ENCODE measurements at places on chromosomes 4 and X.

DNA sequence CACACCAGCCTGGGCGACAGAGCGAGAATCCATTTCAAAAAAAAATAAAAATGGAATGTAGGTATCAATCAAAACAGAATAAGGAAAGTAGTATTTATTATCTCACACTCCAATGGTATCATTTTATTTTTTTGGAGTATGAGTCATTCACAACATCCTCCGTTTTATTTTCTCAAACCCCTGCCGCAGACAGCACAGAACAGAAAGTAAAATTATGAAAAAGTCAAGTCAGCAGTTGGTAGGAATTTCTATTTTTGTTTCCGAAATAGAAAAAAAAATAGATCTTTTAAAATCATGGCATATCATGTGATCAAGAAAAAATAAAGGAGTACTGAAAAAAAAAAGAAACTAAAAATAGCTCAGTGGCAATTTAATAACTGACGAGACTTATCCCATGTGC is 490.7 kb upstream of the TENM3 start:
- no peak for DNase-seq

DNA sequence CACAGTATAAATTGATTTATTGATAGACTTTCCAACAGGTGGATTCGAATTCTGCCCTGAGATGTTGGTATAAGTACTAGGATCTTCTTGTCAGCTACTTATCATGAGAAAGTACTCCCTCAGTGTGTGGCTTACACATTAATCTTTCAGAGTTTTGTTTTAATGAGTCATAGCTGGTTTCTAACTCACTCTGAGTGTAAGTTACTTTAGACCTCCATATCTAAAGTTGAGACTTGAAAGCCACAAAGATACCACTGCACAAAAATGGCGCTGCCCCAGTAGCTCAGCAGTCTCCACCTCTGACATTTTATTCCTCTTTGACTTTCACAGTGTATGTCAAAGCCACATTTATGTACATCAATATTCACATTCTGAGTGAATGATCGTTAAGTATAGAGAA is 318.5 kb downstream of the ARAP2 start:
- no peak for DNase-seq

- no peak for DNase-seq
Measured at GRCh38 chr4:169664615-169665014, 44.2 kb downstream of the CLCN3 start.

DNA sequence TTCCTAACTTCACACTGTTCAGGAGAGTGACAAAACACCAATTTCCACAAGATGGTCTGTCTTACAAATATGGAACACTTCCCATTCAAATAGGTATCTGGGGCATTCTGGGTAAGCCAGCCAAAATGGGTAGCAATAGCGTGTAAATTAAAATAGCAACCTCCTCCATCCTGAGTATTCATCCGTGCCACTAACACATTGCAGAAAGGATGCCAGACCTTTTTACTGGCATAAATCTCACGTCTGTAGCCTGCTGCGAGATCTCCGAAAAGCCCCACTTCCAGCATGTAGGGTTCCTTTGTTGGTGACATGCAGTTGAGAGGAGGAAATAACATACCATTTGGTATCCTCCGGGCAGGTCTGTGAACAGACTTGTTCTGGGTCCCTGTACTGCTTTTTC is 52.7 kb upstream of the RAI2 start:
- DNase-seq, result no peak

- DNase-seq, result no peak
Measured at GRCh38 chr4:110108960-110109359, 89.5 kb downstream of the ELOVL6 start.

DNA sequence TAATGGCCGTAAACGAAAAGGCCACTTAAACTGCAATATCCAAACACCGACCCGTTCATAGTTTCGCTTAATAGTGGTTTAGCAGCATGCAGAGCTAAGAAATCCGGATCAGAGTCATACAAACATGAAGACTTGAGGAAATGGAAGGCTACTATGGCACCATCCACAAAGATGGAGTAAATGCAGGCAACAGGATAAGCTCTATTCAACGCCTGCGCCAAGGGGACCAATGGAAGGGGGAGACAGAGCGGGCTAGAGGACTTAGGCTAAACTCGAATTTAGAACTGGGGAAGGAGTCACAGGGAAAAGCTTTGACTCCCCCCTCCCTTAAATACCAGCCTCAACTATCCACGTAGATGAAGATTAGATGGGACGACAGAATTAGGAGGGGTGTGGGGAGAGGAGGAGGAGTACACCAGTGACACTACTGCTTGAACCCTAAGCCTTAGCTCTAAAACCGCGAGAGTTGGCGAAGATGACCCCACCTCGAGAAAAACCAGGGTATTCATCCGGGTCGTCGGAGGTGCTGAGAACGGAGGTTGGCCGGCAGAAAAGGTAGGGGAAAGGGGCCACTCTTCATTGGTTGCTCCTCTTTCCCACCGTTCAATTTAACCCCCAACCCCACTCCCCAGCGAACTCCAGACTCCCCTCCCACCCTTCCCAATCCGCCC is 3.5 kb downstream of the HUWE1 start:
- no peak for DNase-seq

GRCh38 chrX:15909605-15910004 is 55.0 kb upstream of the AP1S2 start:
- no peak for DNase-seq

DNA sequence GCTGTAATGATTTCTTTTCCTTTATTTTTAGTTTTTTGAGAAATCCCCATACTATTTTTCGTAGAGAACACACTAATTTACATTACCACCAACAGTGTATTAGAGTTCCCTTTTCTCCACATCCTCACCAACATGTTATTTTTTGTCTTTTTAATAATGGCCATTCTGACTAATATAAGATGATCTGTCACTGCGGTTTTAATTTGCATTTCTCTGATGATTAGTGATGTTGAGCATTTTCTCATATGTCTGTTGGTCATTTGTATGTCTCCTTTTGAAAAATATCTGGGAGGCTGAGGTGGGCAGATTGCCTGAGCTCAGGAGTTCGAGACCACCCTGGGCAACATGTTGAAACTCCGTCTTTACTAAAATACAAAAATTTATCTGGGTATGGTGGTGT is 30.2 kb downstream of the SPINK2 start:
- DNase-seq, result no peak

GRCh38 chr4:88720451-88721428 is 23.1 kb upstream of the NAP1L5 start:
- no peak for DNase-seq

- DNase-seq, result no peak
Measured at GRCh38 chrX:38117485-38117884, 103.2 kb downstream of the SRPX start.

GRCh38 chr4:41679991-41680390 is 68.5 kb downstream of the PHOX2B start:
- DNase-seq, result no peak

DNA sequence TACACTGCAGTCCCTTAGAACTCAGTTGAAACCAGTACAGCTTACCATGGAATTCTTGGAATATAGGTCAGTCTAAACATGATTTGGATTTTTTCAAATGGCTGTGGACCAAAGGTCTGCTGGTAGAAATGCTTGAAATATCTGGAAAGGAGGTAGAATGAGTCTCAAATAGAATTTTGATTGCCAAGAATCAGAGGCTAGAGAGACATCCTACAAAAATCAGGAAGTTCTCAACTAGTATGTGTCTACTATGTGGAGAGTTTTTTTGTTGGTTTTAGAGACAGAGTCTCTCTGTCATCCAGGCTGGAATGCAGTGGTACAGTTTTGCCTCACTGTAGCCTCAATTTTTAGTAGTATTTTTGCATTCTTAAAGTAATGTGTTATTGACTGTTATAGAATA is 53.6 kb downstream of the PAQR3 start:
- no peak for DNase-seq

- DNase-seq, result no peak
Measured at GRCh38 chr4:27720010-27720766, 859.5 kb downstream of the STIM2 start.

GRCh38 chr4:79249881-79250503 is 75.9 kb downstream of the NAA11 start:
- no peak for DNase-seq

DNA sequence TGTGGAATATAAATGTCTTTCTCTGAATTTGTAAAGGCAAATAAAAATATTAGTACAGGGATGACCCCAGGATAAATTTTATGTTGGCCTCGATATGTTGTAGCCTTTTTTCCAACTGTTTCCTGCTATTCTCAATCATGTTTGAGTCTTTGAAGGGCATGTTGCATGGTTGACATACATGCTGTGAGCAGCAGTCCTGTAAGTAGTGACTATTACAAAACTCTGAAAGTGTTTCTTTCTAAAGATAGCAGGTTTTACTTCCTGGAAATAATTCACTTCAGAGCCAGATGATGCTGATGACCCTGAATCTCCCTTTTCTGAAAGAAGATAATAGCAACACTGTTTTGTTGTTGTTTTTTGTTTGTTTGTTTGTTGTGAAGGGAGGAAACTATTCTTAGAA is 393.0 kb upstream of the GNPDA2 start:
- DNase-seq, result no peak

DNA sequence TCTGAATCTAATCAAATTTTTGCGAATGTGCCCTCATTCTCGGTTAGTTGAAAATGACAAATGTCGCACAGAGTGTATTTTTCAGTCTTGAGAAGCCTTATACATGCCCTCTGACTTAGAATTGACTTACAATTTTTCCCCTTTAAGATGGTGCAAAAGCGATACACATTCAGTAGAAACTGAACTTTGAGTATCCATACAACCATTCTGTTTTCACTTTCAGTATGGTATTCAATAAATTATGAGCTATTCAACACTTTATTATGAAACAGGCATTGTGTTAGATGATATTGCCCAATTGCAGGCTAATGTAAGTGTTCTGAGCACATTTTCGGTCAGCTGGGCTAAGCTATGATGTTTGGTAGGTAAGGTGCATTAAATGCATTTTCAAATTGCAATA is 43.4 kb downstream of the SLC9A7 start:
- no peak for DNase-seq

DNA sequence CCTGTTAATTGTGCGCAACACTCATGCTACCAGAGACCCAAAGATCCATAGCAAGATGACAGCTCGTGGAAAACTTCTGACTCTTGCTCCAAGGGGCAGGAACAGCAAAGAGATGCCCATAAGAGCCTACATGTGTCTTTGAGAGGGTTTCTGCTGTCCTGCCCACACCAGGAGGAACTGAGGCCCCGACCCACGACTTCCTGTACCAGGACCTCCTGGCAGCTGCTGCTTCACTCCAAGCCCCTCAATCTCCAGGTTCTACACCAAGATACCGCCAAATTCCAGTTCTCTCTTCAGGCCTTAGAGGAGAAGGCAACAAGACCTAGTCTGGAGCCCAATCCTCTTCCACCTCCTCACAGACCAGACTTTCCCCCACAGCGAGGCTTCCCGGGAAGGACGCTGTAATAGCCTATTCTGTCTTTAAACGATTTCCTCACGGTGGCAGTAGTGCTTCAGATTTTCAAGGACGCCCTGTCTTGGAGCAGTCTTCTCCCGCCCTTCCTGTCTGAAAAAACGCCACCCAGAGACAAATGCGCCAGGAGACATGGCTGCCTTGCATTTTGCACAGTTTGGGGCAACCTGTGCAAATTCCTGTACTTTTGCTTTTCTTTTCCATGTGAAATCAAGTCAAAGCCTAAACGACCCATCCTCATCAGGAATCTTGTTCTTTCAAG is 230.2 kb upstream of the STK26 start:
- DNase-seq, result no peak

DNA sequence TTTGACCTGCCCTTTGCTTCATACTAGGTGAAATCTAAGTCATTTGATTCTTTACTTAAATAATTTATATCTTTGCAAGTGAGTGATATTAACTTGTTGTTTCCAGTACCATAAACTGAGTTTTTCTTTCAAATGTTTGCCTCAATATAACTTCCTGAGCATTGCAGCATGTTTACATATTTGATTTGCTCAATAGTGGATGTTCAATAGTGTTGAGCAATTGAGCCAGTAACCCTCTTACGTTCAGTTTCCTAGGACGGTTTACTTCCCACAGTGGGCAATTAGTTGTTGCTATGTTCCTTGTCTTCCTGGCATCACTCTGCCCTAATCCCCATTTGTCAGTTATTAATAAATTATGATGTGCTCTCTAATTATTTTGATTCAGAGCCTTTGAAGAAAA is 278.5 kb downstream of the EPHA5 start:
- DNase-seq, result no peak

- no peak for DNase-seq
Measured at GRCh38 chr4:77579406-77580076, 26.1 kb upstream of the CXCL13 start.

GRCh38 chr4:169158861-169159260 is 111.9 kb downstream of the SH3RF1 start:
- DNase-seq, result no peak

- DNase-seq, result no peak
Measured at GRCh38 chrX:13159886-13160285, 115.5 kb upstream of the FAM9C start.

DNA sequence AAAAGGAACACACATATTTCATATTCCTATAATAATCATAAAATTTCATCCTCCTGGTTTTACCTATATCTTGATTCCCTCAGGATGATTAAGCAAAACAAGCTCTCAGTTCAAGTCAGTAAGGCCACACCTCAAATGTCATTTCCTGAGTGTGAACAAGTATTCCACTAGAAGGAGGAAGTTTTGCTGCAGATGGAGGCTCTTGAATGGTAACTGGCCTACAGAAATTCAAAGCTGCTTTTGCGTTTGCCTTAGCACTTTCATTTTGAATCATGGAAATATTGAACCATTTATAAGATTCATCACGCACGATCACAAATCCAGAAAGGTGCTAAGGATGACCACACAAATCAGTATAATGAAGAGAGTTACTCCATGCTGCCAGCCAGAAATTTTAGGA is 254.4 kb upstream of the CXXC4 start:
- DNase-seq, result no peak

- DNase-seq, result no peak
Measured at GRCh38 chrX:136538811-136539210, 6.8 kb downstream of the VGLL1 start.

DNA sequence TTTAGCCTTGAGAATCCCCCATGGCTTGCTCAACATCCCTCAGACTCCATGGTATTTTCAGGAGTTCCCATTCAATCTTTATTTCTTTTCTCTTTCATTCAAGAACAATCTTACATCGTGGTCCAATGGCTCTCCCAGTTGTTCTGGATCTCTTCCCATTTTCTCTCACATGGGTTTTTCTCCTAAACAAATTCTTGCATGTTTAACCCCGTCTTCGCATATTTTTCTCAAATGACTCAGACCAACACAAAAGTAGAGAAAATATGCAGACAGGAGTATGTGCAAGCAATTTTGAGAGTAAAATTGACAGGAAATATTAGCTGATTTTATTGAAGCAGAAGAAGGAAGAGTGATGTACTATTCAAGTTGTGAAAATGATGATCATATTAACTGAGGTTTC is 396.4 kb upstream of the TRAM1L1 start:
- no peak for DNase-seq

- DNase-seq, result no peak
Measured at GRCh38 chr4:26647523-26648224, 63.8 kb downstream of the TBC1D19 start.

Data from stimulated activated CD8-positive, alpha-beta memory T cell treated with anti-CD3 and anti-CD28 coated beads, Interleukin-4, amount 100 ng/mL, for 1 hour (primary cell).